ENCODE measurements at places on chromosomes 2 and 18.

GRCh38 chr2:204293884-204294747 is 251.2 kb upstream of the PARD3B start:
- no peak for DNase-seq

DNA sequence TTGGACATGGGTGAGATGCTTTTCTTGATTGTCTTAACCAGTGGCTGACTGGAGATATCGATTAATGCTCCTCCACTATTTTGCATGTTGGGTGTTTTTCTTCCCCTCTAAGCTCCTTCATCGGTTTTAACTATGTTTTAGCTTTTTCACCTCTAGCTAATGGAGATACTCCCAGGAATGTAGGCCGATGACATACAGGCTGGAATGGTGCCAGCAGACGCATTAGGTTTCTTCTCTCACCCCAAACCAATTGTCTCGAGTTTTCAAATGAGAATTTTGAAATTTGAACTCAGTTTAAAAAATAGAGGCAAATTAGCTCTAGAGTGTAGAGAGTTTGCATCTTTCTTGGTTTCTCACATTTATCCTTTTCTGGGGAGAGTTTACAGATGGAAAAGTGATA is 247.6 kb downstream of the RPRM start:
- no peak for DNase-seq

GRCh38 chr2:143282684-143283083 is 153.5 kb downstream of the ARHGAP15 start:
- no peak for DNase-seq

GRCh38 chr2:193965263-193965662 is 1691.8 kb upstream of the SLC39A10 start:
- DNase-seq: no peak

DNA sequence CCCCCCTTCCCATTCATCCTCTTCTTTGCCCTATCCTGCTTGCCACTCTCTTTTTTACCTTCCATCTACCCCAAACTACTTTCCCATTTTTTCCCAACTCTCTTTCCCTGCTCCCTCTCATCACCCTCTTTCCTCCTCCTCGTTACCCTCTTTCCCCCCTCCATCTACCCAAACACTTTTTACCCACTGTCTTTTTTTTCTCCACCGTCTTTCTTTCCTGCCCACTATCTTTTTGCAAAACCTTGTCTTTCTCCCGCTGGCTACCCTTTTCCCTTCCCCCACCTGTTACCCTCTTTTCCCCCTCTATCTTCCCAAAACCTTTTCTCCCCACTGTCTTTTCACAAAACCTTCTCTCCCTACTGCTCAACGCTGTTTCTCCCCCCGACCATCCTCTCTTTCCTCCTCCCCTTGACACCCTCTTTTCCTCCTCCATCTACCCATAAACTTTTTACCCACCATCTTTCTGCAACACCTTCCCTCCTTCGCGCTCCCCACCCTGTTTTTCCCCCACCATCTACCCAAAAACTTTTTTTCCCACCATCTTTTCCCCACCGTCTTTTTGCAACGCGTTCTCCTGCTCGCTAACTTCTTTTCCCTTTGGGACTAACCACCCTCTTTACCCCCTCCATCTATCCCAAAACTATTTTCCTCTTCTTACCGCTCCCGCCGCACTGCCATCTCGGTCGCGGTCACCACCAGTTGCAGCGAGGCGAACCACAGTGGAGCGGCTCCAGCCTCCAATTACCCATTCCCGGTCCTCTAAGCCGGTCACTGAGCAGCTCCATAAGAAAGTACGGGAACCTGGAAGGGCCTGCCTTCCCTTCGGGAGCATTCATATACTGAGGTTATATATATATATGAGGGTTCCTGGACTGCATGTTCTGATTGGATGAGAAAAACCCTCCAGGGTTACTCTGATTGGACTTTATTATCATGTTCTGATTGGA is 15.0 kb downstream of the CCDC74A start:
- no peak for DNase-seq

GRCh38 chr18:75307530-75307929 is 96.9 kb downstream of the TSHZ1 start:
- DNase-seq: no peak

DNA sequence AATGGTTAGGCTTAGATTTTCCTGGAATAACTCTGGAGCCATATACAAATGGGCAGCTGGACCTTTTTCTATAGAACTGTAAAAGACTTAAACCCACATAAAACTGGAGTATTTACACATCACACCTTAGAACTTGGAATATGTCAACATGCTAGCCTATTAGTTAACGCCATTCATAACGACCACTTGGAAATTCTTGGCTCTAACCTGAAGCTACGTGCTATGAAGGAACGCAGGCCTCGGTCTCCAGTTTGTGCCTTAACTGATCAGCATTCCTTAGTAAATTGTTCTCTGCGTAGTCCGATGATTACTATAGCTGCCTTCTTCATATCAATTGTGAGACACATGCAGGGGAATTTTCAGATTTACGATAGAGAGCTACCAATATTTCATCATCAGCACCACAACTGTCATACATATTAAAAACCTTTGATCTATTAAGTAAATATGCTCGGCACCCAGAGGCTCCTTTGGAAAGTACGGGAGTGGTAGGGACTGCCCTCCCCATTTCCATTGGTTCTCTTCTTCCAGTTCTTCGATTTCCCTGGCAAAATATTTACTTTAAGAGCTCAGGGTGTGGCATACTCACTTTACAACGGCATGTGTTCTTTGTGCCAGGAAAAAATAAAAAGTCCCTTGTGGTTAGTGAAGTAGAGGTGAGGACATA is 17.5 kb upstream of the CCL20 start:
- no peak for DNase-seq

DNA sequence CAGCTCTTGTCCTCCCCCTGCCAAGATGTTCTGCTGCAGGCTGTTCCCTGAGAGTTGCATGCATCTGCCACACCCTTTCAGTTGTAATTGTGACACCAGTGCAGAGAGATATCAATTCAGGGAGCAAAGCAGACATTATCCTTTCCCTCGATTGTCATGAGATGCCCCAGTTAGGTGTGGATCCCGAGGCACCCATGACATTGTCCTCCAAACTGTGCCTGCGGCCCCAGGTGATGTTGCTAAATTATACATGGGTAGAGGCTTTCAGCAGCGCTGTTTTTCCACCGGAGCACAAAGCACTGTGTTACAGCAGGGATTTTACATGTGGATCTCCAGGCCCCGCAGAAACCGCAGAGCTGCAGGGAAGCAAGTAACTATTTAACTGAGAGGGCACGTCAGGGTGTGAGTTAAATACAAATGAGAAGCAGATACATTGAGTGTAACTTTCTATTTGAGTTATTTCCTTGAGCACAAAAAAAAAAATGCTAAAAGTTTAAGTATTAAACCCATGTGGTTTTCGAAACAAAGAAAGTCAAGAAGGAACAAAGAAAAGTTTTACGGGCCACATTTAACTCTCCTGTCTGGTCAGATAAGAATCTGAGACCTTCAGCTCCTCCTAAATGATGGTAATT is 90.3 kb upstream of the BCL2L11 start:
- no peak for DNase-seq

DNA sequence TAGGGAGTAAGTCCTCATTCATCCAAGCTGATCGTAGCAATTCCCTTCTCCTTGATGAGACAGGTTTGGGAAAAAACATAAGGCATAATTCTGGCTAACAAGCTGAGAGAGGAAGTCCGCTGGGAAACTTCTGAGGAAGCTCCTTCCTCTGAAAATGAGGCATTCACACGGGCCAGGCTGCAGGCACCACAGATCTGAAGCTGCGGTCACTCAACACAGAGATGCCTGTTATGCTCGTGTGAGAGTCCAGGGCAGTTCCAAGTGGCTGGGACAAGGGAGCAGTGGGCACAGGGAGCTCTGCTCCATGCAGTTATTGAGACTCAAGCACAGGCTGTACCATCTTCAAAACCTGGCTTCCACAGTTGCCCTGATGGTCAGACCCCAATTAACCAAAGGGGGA is 200.9 kb upstream of the ID2 start:
- DNase-seq: no peak

DNA sequence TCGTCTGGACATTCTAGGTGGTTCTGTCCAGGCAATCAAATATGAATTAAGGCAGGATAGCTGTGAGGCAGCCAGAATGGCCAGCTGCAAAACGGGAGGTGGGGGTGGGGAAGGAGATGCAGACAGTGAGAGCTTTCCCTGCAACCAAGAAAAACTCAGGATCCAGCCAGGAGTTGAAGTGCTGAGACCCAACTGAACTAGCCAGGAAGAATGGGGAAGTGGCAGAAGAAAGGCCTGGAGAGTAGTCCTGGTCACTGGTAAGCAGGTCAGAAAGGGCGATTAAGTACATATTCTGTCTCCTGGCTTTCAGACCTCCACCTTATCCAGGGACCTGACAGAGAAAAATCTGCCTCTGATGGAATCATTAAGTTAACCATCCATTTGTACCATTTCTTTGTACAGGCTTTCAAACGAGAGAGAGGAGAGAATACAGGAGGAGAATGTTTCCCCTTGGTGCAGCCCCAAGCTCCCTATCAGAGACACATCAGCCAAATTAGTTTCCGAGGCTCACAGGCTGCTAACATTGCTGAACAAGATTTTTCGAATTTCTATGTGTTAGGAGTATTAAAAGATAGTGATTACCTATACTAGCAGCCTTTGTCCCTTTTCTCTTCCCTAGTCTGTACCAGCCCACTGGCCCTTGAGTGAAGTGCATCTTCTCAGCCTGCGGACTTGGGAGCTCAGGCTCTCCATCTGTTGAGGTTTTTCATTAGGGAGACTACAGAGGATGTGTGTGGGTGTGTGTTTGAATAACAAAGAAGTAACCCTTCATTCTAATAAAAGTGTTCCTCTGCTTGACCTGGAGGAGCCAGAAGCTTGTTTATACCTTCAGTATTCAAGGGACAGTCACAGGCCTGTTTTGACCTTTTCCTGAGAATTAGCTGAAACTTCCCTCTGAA is 12.5 kb upstream of the HOXD1 start:
- DNase-seq: no peak

DNA sequence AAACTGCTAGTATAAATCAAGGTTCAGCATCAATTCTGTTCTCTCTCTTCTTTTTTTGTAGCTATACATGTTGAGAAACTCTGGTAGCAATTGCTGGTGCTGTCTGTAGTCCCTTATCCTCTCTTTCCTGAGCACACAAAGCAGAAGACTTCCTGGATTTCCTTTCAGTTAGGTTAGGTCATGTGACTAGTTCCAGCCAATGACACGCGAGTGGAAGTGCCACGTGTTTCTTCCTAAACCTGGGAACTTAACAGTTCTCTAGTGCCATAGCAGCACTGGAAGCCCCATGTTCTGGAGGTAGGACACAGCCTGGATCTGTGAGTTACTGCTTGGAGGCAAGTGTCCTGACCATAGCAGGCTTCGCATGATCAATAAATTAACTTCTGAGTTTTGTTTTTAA is 125.9 kb downstream of the PLA2R1 start:
- no peak for DNase-seq

DNA sequence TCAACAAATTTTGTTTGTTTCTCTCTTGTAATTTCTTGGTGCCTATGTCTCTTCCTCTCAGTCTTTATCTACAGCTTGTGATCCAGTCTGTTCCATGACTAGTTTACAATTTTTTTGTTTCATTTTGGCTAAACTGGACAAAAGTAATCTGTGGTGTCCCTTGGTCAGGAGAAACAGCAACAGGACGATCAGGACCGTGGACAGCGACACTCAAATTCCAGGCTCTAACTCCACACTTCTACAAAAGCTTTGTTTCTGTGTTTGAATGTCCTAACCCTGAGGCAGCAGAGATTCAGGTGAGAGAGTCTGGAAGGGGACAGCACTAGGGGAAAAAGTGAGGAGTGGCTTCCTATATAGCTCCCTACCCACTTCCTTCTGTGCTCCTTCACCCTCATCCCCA is 593.3 kb upstream of the FANCL start:
- no peak for DNase-seq

- DNase-seq: no peak
These were observed 4.2 kb upstream of the CCNYL1 start for GRCh38 chr2:207706936-207707860.

DNA sequence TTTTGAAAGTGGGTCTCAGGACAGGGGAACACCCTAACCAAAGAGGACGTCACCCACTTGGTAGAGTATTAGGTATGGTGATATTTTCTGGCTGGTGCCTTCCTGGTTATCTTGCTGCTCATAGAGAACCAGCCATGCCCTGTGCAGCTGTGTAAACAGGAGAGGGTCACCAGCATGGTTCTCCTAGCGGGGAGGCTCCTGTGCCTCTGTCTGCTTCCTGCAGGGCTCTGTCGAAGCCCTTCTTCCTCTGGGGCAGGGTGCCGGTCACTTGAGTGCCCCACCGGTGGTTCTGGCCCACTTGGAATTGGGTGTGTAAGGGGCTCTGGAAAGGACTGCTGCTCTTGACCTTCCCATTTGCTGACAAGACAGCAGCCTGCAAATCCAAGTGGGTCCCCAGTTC is 131.6 kb upstream of the MSH6 start:
- DNase-seq: no peak

- no peak for DNase-seq
These were observed 149.9 kb downstream of the TMX3 start for GRCh38 chr18:68564961-68565360.

DNA sequence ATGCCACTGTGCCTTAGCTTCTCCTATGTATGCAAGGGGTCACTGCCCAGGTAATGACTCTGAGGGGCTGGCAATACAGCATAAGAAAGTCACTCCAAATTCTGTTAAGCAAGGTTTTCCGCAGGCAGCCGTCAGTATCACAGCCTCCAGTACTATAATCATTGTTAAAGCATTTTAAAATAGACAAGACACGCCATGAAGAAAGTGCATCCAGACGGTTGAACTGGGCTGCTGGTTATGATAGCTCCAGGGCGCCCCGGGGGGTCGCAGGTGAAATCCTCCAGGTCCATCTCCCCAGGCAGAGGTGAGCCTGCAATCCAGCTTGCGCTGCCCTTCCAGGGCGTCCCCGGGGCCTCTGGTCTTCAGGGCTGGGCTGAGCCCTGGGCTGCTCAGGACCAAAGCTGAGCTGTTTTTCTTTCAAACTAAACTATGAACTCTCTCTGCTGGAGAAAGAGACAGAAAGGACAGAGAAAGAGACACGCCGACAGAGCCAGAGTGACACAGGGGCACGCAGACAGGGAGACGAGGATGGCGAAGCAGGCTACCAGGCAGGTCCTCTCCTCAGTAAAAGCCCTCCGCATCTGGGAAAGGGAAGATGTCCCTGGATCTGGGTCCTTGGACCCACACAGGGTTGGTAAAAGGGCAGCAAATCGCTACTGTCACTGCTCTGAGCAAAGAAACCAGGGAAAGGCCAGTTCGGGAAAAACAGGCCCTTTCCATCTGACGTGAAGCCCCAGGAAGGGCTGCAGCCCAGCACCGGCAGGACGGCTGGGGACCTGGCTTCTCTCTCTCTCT is 2.1 kb upstream of the TWIST2 start:
- no peak for DNase-seq

DNA sequence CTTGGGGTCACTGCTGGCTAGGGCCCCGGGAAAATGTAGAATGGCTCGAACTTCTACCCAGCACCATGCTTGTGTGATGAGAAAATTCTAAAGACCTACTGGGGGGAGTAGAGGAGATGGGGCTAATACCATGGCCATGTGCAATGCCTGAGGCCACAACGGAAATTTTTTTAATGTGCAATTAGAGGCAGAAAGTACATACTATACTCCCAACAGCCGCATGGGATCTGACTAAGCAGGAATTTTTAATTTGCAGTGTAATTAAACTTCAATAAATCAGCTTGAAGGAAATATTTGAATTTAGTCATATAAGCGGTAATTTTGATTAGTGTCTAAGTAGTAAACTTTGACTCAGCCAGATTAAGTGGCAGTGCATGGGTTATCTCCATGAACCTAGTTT is 53.2 kb upstream of the CNGA3 start:
- DNase-seq: no peak

GRCh38 chr18:76721207-76721996 is 101.0 kb upstream of the ZNF236 start:
- DNase-seq: no peak

- no peak for DNase-seq
These were observed 25.3 kb upstream of the SNTG2 start for GRCh38 chr2:925309-925708.

GRCh38 chr2:136248907-136249306 is 131.0 kb upstream of the CXCR4 start:
- DNase-seq: no peak
